GM12878 (cell line): ENCODE measurements at places on chromosomes 3 and 15. TPM values are rescaled to one million over a fixed set of nuclear protein-coding genes. Genes with fewer than 3 reads are reported as not detected.

The FBXL22 gene
- total RNA-seq: 0.45 and 0.82 TPM in 2 replicates

The MINAR1 gene
- total RNA-seq: 0.29 and 0.36 TPM in 2 replicates

The RARRES1 gene
- 0.16 TPM in 1 of 2 replicates, not detected in the other for total RNA-seq

The USP8 gene
- 34.8 and 42.3 TPM in 2 replicates for total RNA-seq

The CAPN3 gene
- 2.4 and 3.2 TPM in 2 replicates for total RNA-seq

The HGD gene
- 0.51 and 0.72 TPM in 2 replicates for total RNA-seq

The NR2E3 gene
- not detected in 2 replicates for total RNA-seq

The RGMA gene
- 0.13 TPM in 1 of 2 replicates, not detected in the other for total RNA-seq

The PLXND1 gene
- total RNA-seq: 0.66 and 2.3 TPM in 2 replicates

The PLA2G4E gene
- total RNA-seq: 0.05 and 0.11 TPM in 2 replicates

The MYO5C gene
- total RNA-seq: 0.97 and 1.0 TPM in 2 replicates

The DYNLT2B gene
- total RNA-seq: 17.7 and 21.9 TPM in 2 replicates

The LRRN1 gene
- not detected in 2 replicates for total RNA-seq
